Endothelial cell of umbilical vein (primary cell): ENCODE measurements at places on chromosomes 5 and 9. TPM values are rescaled to one million over a fixed set of nuclear protein-coding genes. Genes with fewer than 3 reads are reported as not detected.

GRCh38 chr5:97101189-97101910, 41.1 kb downstream of the LIX1 start:
- DNase-seq, result no peak

DNA sequence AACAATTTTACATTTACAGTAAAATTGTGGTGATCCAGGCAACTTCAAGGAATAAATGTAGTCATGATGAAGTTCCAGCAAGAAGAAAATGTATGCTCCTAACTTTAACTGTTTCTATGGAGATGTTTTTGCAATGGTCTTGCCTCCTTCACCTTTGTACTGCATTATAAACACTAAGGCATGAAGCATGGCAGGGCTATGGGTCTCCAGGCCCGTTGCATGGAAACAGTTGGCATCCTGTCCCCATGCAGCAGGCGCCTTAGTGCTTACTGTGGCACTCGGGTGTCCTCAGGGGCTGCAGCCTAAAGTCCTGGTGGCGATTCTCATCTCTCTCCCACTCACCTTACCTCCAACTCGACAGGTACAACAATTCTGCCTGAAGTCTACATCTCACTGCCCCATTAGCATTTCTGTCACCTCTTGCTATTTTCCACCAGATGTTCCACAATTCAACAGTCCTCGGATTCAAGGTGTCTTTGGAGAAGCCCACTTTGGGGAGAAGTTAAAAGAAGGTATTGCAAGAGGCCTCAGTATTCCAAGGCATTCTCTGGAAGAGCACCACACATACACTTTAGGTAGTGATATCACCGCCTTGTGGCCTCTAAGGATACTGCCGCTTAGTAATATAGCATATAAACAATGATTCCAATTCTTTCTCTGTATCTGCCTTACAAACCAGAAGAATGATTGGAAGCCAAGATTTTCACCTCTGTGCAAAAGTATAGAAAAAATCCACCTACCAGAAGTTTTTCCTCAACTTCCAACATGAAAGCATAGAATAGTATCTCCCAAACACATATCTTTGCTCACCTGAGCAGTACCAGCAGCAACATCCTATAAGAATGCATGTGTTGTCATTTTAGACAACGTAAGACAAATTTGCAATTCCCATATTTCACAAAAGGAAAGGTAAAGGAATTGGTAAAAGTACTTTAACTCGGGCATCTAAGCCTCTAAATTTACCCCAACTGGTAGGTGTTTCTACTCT, 5.1 kb downstream of the LIFR start:
- peak; percentile 59 for DNase-seq

Gene PIP5KL1
- 2.9 and 3.8 TPM in 2 replicates for total RNA-seq

GRCh38 chr5:60993425-60993824, 48.4 kb downstream of the NDUFAF2 start:
- no peak for DNase-seq

Gene PCDHGA12
- 7.6 and 9.9 TPM in 2 replicates for total RNA-seq

GRCh38 chr5:173742432-173742816, 126.0 kb upstream of the BOD1 start:
- no peak for DNase-seq

Gene SUSD3
- not detected in 2 replicates for total RNA-seq
